ENCODE measurements at places on chromosomes 6 and 20.

DNA sequence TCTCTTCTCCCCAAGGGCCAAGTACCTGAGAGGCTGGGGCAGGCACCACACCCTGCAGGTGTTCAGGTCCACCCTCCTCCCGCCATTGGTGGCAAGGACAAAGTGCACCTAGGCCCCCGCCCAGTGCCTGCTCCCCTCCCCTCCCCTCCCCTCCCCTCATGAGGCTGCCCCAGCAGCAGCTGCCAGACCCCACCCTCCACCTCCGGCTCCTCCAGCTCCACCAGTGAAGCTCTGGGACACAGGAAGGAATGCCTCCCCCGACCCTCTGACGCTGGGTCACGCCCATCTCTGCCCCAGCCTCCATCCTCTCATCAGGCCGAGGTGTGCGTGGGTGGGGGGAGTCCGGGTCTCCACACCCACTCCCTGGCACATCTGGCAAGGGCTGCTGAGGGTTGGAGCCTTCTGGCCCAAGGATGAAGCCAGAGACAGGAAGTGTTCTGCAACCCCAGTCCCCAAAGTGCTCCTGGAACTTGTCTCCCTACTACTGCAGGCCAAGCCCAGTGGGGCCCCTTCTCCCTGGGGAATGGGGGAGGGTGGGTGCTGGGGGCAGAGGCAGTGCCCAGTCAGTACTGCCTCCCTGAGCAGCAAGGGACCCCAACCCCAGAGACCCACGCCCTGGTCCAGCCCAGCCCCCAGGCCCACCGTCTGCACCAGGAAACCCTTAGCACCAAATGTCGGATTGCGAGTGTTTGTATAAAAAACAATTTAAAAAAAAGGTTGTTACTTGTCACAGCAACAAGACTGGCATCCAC, 1.6 kb upstream of the UCKL1 start:
- no peak for DNase-seq

DNA sequence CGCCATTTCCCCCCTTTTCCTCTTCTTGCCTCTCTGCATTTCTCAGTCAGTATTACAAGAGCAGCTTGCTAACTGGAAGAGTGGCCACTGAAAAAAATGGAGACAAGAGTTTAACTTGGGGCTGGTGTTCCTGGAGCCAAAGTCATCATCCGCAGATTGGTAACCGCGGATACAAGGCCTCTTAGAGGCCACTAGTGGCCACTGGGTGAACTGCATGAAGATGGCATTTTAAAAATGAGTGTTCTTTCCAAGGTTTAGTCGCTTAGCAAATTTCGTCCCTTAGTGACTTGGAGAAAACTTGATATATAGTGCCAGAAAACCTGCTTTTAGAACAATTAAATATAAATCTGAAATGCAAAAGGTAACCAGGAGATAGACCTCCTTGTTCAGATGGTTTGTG, 4.8 kb downstream of the F13A1 start:
- DNase-seq: peak; percentile 60

GRCh38 chr6:2097464-2097863, 147.9 kb downstream of the GMDS start:
- DNase-seq: no peak

DNA sequence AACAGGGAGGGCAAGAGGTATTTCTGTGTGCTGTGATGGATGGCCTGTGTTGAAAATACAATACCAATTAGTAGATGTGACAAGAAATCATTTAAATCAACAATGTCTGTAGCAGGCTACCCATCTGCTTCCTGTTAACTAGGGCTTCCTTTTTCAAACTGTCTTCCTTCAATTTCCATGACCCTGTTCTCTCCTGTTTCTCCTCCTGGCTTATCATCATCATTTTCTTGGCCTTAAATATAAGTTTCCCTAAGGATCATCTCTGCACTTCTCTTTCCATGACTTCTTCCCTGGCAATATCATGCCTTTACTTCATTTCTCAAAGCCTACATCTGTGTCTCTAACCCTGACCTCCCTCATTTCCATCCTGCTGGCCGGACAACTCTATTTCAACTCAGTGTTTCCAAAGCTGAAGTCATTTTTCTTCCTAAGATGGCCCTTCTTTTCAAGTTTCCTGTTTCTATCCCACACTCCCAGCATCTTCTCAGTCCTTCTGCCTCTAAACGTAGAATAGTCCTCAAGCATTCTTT, 18.2 kb downstream of the ZC2HC1B start:
- no peak for DNase-seq

DNA sequence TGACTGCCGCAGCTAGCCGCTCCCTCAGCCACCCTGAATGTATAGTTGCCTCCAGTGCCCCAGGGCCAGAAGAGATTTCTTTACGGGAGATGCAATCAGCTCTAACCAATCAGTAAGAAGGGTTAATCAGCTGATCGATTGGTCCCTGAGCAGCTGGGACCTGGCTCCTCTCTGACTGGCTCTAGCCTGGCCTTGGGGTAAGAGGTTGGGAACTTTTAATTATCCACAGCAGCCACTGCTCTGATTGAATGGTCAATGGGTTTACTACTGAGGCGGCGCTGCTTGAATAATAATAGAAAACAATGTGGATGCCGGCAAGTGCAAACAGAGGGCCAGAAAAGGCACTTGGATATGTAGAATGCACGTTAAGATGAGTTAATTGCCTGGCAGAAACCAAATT, 99.8 kb downstream of the TFAP2A start:
- DNase-seq: no peak

Measured in NCI-H524 (cell line).